ENCODE measurements at places on chromosomes 7 and 10. TPM values are rescaled to one million over a fixed set of nuclear protein-coding genes. Genes with fewer than 3 reads are reported as not detected.

Gene STEAP1B
- total RNA-seq, result not detected

Gene CALHM2
- total RNA-seq, result 16.0 TPM

Gene OLAH
- 4.8 TPM for total RNA-seq

Gene KCNK18
- total RNA-seq, result not detected

Gene HOXA7
- 2.1 TPM for total RNA-seq

DNA sequence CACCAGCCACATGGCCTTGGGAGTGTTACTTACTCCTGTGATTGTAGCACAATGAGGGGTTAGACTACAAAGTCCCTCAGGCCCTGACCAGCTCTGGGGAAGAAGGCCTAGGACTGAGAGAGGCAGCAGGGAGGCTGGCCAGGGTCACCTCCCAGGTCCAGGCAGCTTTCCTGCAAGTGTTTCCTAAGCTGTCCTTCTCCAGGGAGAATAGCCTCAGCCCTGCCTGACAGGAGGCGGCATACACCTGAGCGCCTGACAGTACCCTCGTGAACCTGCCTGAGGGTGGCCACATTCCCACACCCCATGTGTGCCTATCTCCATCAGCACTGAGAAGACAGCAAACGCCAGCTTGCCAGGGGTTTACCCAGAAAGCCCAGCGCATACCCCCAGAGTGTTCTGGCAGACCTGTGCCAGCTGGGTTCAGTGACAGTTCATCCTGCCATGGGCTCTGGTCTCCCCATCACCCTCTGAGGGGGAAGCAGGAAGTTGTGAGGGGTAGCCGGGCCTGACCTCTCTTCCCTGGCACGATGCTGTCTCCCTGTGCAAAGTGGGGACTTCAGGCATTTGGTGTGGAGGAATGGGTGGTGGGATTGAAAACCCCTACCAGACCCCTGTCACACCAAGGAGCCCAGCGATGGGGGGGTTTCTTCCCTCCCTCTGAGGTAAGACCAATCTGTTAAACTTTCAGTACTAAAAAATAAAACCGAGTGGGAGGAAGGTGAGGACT, 56.3 kb upstream of the CAMK2B start:
- H3K27ac ChIP-seq, result no peak overlapping the region
- peaks cover 4% of the 10 kb centered on the region for H3K36me3 ChIP-seq
- no peaks in the 10 kb centered on the region for H3K4me1 ChIP-seq
- no peak overlapping the region for H3K4me3 ChIP-seq
- H3K27me3 ChIP-seq, result no peaks in the 10 kb centered on the region

Gene CDH23
- total RNA-seq, result 3.7 TPM

All from thyroid gland (tissue), 4 donors.